CD4-positive, alpha-beta T cell treated with Interferon gamma for 1 hour (primary cell): ENCODE measurements at places on chromosomes 4 and X.

- DNase-seq: no peak
Measured at GRCh38 chr4:3494462-3494871, 31.4 kb downstream of the DOK7 start.

DNA sequence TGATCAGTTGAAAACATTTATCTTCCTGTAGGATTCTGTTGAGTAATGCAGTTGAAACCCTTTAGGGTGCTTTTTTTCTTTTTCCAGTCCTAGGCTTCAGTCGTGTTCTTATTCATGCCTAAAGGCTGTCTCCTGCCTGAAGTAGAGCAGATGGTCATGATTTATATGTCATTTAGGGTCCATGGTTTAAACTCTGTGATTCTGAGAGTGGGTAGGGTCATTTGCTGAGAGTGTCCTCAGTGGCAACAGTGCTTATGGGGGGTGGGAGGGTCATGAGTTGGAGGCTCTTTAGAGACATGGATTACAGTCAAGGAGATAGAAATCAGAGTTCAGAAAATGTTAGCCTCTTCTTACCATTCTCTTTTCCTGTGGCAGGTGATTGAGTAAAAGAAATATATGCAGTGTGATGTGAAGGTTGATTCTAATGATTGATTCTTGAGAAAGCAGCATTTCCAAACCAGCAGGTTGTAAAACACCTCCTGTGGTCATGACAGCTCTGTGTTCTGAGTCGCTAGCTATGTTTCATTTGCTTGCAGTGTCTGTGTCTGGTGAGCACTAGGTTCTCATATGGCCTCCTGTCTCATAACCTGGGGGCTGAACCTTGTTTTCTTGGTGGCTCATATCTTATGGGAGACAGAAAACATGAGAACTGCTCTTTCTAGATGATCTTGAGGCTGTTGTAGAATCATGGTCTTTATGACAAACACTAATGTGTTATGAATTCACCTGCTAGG is 60.4 kb downstream of the JADE1 start:
- DNase-seq: no peak

DNA sequence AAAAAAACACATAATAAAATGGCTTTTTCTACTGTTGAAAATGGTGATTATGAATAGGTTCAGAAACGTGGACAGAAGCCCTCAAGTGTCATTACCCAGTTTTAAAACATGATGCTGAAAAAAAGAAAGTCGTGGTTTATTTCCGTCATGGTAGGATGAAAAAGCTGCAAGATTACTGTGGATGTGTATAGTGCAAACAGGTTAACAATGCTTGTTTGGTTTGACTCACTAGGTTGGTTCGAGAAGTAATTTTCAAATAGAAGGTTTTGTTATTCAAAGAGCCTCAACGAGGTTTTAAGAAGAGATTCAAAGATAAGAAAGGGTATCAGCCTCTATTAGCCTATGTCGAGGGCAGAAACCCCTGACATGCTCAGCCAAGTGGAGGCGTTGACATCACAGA is 2.5 kb upstream of the RXFP1 start:
- no peak for DNase-seq

GRCh38 chr4:155703486-155704247 is 37.0 kb downstream of the GUCY1A1 start:
- DNase-seq: no peak

DNA sequence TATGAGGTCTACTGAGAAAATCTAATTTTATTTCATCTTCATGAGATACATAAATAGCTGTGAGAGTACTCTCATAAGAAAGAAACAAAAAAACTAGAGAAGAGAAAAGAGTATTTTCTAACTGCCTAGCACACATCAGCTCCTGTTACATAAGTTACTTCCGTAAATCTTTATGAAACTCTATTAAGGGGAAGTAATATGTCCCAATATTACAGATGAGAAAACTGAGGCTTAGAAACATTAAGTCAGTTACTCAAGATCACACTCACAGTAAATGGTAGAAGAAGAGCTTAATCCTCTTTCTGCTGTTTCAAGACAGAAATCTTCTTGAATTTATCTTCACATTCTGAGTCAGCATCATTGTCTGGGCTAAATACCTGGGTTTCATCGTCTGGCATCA is 164.1 kb downstream of the DTHD1 start:
- no peak for DNase-seq

GRCh38 chr4:89894649-89895550 is at the start of gene MMRN1:
Gene MMRN1, plus strand, starts transcription at chr4:89894854. Its CDS starts 118 bp downstream, at chr4:89894972.
- DNase-seq: no peak

- DNase-seq: no peak
Measured at GRCh38 chrX:102958794-102959193, 21.7 kb downstream of the RAB40AL start.

- DNase-seq: no peak
Measured at GRCh38 chr4:147560625-147561024, 56.6 kb upstream of the TMEM184C start.

- no peak for DNase-seq
Measured at GRCh38 chr4:70518716-70519115, 347 bp downstream of the AMTN start.

GRCh38 chr4:108415389-108415788 is 205.0 kb upstream of the RPL34 start:
- no peak for DNase-seq
